GM13977 (cell line): ENCODE measurements at places on chromosomes 6 and 20.

DNA sequence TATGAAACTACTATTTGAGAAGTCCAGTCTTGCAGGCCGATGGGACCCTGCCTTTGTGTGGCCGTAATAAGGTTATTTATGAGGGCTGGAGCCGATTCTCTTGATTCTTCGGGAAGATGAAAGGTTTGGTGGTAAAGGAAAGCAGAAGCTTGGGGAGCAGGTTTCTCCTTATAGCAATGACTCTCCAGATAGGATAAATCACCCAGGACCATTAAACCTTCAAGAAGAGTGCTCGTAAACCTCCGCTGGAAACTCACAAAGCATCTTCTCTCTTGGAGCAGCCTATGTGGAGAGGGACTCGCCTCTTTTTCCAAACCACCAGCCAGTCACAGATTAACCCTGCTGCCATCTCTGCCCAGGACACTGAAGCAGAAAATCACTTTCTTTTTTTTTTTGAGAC is 69.6 kb upstream of the SALL4 start:
- no peak for DNase-seq

DNA sequence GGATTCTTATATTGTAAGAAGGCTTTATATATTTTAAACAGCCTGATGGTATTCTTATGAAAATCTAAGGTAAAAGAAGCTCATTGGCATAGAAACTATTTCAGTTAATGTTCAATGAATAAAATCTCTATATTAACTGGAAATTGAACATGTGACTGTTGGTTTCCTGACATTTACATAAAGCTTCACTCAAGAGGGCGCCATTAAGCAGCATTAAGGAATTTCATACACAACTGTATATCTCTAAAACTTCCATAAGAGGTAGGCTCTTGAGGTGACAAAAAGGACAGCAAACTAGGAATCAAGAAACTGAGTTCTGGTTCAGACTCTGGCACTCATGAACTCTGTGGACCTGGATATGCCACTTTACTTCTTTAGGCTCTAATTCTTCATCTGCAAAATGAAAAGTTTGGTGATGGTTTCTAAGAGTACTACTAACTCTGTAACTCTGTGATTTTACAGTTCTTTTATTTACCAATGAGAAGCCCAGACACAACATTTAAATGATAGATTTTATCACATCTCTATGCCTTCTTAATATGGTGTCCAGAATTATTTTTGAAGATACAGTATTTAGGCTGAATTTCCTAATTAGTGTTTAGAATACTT is 147.5 kb downstream of the FLRT3 start:
- DNase-seq = no peak

DNA sequence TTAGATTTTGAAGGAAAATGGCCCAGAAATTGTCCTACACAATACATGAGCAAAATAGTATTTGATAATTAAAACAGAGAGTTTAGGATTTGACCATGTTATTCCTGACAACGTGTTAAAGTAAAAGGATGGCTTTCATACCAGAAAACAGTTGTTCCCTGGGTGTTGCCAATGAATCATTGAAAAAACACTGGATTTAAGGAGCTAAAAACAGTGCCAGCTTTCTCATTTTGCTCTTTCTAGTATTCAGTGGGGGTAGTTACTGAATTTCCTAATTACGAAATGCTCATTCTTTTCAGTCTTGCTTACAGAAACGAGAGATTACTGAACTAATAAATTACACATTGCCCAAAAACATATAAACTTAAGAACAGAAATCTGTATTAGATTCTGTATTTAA is 26.6 kb upstream of the SNAP91 start:
- no peak for DNase-seq

DNA sequence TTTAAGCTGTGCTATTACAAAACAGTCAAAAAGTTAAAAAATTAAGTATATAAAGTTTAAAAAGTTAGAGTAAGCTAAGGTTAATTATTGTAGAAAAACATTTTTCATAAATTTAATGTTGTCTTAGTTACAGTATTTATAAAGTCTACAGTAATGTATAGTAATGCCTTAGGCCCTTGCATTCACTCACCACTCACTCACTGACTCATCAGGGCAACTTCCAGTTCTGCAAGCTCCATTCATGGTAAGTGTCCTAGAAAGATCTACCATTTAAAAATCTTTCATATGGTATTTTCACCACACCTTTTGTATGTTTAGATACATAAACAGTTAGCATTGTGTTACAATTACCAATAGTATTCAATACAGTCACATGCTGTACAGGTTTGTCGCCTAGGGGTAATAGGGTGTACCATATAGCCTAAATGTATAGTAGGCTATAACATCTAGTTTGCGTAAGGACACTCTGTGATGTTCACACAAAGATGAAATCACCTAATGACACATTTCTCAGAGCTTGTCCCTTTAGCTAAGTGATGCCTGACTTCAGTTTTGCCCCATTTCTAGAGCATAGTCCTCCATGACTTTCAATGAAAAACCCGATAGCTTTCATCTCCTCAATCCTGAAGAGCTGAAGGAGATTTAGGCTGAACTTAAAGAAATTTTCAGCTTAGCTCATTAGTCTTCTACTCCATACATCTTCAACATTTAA is 14.9 kb upstream of the HLA-DRA start:
- DNase-seq = no peak

DNA sequence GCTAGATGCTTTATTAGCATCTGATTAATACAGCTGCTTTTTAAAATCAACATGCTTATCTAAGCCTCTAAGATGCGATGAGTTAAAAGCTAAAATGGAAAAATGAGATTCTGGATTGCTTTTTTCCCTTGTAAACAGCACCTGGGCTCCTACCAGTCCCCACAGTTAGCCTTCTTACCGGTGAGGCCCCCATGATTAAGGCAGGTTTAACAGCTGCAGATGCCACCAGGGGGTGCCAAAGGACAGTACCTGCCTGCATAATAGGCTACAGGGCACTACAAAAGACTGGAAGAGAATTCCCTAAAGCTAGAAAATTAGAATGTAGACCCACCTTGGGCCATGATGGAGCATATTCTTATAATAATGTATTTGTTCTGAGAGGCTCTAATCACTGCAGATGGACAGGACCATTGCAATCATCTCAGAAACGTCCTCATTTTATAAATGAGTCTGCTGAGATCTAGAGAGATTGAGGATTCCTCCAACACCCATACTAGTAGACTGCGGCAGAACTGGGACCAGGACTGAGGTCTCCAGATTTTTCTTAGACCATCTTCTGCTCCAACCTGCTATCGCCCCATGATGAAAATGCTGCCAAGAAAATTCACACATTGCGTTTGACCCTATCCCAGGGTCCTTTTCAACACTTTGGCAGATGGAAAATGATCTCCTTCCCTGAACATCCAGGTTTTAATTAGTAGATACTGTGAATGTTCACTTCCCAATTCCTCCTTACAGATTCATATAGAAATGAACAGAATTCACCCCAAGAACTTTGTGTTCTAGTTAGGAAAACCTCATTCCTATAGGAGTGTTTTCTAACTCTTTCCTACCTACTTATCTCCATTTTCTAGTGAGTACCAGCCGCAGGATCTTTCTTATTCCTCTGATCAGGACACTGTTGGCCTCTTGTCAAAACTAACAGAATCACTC is 148.8 kb downstream of the RPS12 start:
- DNase-seq = peak; percentile 31

DNA sequence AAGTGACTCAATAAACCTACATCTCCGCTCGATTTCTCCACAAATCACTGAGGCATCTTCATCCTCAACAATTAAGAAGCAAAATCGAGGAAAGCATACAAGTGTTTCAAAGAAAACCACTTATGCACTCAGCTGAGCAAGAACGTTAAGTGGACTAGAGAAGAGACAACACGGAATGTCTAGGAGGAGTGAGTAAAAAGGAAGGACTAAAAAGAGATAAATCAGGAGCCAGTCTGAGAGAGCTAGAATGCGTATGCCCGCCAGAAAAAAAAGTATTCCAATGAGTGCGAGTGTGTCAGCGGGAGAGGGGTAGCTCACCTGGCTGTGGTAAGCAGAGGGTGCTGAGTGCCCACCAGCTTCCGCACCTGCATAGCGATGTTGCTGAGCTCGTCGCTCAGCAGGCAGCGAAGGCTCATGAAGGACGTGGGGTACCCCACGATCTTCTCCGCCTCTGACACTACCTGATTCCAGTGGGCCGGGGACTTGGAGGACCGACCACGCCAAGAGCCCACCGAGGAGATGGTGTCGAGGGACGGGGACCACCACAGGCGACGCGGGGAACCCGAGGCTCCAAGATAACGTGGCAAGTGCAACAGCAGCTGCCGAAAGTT is 587 bp downstream of the PDSS2 start:
- peak; percentile 32 for DNase-seq

- peak; percentile 50 for DNase-seq
Measured at GRCh38 chr6:159788753-159789376, 537 bp downstream of the TCP1 start.

GRCh38 chr20:57076152-57076652 is 190.2 kb downstream of the BMP7 start:
- DNase-seq = no peak

DNA sequence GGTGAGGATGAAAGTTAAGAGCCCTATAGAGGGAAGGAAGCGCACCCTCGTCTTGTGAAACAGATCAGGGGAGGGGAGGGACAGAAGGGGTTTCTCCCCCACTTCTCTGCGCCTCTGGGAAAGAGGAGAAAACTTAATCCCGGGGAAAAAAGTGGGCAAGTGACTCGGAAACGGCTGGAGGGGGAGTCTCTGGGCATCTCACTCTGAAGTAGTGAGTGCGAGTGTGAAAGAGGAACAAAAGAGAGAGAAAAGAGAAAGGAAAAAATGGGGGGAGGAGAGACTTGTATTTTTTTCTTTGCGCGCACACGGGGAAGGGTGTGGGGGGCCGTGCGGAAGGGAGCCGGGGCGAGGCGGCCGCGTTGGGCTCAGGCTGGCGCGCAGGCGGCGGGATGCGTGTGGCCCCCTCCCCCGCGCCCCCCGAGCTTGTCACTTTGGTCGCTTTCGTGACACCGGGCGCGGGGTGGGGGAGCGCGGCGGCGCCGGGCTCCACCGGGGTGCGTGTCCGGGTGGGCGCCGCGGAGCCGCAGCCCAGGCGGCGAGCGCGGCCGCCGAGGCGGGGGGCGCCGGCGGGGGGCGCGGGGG is 454 bp downstream of the L3MBTL3 start:
- DNase-seq = peak; percentile 56

- no peak for DNase-seq
Measured at GRCh38 chr6:24339932-24340331, 17.9 kb downstream of the DCDC2 start.

DNA sequence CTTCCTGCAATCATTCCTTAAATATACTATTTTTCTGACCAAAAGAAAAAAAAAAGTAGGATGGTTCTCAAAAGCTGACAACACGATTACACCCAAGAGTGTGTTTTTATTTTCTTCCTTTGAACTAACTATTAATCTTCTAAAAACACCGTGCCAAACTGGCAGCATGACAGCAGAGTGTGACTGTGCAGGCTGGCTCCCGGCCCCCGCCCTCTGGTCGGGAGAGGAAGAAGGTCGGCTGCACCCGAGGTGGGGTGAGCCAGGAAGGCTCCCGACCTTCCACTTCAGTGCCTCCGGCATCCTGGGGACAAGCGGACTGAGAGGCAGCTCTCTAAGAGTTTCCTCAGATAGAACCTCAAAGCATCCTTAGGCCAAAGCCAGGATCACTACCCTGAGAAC is 29.2 kb downstream of the SLC22A23 start:
- DNase-seq = no peak

GRCh38 chr6:157282284-157282683 is 41.0 kb downstream of the TMEM242 start:
- DNase-seq = no peak

GRCh38 chr6:19838442-19839236 is 1.5 kb downstream of the ID4 start:
- peak; percentile 24 for DNase-seq
